ENCODE measurements at places on chromosomes 2 and 18.

- DNase-seq = no peak
Measured at GRCh38 chr2:199199797-199200196, 257.9 kb downstream of the SATB2 start.

GRCh38 chr2:5693287-5694201, 1.4 kb downstream of the SOX11 start:
- DNase-seq = no peak

GRCh38 chr2:46461011-46461674, 18.2 kb upstream of the TMEM247 start:
- peak; percentile 74 for DNase-seq

- DNase-seq = no peak
Measured at GRCh38 chr2:1581965-1582625, 162.2 kb downstream of the PXDN start.
